Nephron progenitor cell (in vitro differentiated cells): ENCODE measurements at places on chromosomes 1 and 21.

DNA sequence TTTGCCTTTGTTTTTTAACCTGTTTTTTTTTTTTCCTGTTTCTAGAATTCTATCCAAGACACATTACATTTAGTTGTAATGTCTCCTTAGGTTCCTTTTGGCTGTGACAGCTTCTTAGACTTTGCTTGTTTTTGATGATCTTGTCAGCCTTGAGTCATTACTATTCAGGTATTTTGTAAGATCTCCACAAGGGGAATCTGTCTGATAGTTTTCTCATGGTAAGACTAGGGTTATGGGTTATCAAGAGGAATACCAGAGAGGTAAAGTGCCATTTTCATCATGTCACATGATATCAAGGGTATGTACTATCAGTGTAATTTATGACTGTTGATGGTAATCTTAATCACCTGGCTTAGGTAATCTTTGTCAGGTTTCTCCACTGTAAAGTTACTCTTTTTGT is 99.1 kb upstream of the GFI1 start:
- no peaks in the 10 kb centered on the region for H3K4me1 ChIP-seq
- H3K4me3 ChIP-seq, result no peak overlapping the region
- H3K27me3 ChIP-seq, result no peaks in the 10 kb centered on the region

DNA sequence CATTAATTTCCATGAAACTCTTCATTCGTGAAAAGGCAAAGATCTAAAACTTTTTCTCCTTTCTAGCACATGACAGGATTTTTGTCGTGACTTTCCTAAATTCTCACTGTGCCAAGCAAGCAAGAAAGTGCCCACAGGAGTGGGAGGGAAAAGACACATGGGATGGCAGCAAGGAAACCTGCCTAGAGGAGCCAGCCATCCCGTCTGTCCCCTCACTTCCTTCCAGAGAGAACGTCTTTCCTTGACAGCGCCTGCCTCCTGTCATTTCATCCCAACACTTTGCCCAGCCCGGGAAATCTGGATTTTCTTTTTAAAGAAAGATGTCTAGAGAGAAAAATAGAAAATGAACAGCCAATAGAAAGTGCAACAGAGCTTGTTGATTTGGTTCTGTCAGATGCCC is 200.6 kb upstream of the PTBP2 start:
- peaks cover 78% of the 10 kb centered on the region for H3K4me1 ChIP-seq
- H3K36me3 ChIP-seq, result no peaks in the 10 kb centered on the region
- peak overlapping the region; percentile 81 for H3K27ac ChIP-seq
- peaks cover 6% of the 10 kb centered on the region for H3K27me3 ChIP-seq

GRCh38 chr1:53049574-53049967 is 12.4 kb upstream of the PODN start:
- no peak overlapping the region for H3K4me3 ChIP-seq
- no peak overlapping the region for H3K27ac ChIP-seq
- no peaks in the 10 kb centered on the region for H3K27me3 ChIP-seq
- H3K4me1 ChIP-seq, result no peaks in the 10 kb centered on the region
- DNase-seq, result no peak
- peaks cover 17% of the 10 kb centered on the region for H3K36me3 ChIP-seq

GRCh38 chr1:239394107-239394506 is 7.7 kb downstream of the CHRM3 start:
- DNase-seq, result no peak
- H3K4me1 ChIP-seq, result peaks cover 3% of the 10 kb centered on the region
- no peak overlapping the region for H3K27ac ChIP-seq
- no peaks in the 10 kb centered on the region for H3K36me3 ChIP-seq
- H3K4me3 ChIP-seq, result no peak overlapping the region

DNA sequence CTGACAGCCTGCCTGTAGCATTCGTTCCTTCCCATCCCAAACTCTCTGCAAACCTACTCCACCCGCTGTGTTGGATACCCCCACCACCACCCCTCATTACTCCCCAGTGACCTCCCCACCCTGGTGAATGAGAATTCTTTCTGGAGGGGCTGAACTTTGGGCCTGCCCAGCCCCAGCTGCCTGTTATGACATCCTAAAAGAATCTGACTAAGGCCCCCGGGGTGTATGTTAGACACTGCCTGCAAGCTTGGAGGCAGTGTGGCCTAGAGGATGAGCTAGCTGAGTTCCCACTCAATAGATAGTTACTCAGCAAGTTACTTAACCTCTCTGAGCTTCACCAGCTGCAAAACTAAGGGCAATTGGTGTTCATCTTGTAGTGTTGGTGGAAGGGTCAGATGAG is 110.2 kb upstream of the FGGY start:
- H3K4me1 ChIP-seq, result no peaks in the 10 kb centered on the region
- H3K36me3 ChIP-seq, result peaks cover 10% of the 10 kb centered on the region
- DNase-seq, result no peak
- peaks cover 5% of the 10 kb centered on the region for H3K27me3 ChIP-seq

GRCh38 chr1:5744911-5745799 is 247.1 kb downstream of the NPHP4 start:
- H3K27ac ChIP-seq, result peak overlapping the region; percentile 6
- H3K36me3 ChIP-seq, result no peaks in the 10 kb centered on the region
